ENCODE measurements at places on chromosomes 6 and 20. TPM values are rescaled to one million over a fixed set of nuclear protein-coding genes. Genes with fewer than 3 reads are reported as not detected.

The SLC22A7 gene
- polyA plus RNA-seq = 0.71 TPM

DNA sequence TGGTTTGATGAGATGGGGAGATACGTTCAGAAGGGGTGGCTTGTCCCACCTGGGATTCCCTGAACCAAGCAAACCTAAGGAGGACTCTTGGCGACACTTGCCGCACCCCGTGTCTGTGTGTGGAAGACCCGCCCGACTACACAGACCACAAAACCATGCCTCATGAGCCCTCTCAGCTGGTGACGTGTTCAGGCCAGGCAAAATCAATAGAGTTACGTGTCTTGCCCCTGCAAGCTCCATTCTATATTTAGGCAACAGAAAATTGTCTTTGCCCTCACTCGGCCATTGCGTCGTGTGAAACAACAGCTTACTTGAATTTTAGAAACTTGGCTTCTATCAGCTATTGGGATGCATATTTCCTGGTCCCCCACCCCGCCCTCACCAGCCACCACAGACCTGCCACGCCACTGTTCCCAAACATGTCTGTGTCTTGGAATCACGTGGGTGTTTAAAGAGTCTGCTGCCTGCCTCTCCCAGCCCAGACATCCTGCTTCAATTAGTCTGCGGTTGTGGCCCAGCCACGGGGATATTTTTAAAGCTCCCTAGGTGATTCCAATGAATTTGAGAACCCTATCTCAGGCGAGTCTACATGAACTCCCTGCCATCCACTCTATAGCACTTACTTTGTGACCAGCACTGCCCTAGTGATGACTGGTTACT is 279.2 kb upstream of the EXOC2 start:
- no peak for DNase-seq

DNA sequence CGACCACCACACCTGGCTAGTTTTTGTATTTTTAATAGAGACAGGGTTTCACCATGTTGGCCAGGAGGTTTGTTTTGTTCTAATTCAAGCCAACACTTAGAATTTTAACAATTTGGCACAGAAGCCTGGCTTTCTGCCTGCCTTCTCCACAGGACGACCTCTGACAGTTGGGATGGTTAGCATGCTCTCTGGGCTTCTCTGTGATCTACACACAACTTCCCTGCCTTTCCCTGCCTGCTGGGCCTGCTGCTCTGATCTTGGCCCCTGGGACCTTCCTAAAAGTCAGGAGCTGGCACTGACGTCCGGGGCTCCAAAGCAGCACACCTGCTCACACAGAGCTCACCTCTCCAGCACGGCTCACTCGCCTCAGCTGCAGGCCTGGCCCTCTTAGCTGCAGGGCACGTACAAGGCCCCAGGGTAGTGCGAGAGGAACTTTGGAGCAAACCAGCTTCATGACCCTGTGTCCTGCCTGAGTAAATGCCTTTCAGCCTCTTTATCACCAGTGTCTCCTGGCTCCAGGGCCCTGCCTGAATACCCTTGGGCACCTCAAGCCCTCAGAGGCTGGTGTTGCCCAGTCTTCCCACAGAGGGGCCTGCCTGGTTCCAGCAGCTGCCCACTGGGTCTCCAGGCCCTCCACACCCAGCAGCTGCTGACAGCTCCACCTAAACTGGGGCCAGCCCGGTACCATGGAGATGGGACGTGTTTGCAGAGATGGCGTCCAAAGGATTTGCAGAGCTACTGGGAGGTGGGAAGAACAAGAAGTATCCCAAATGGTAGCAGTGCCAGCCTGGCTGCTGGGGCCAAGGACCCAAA is 96.0 kb downstream of the PSMB1 start:
- DNase-seq = no peak

The PXT1 gene
- polyA plus RNA-seq = 0.53 TPM

GRCh38 chr6:52557389-52558265 is 19.2 kb downstream of the TRAM2 start:
- no peak for DNase-seq

The EDN3 gene
- 7.7 TPM for polyA plus RNA-seq

- no peak for DNase-seq
Observed at GRCh38 chr6:47630587-47630986, 67.8 kb upstream of the ADGRF4 start.

DNA sequence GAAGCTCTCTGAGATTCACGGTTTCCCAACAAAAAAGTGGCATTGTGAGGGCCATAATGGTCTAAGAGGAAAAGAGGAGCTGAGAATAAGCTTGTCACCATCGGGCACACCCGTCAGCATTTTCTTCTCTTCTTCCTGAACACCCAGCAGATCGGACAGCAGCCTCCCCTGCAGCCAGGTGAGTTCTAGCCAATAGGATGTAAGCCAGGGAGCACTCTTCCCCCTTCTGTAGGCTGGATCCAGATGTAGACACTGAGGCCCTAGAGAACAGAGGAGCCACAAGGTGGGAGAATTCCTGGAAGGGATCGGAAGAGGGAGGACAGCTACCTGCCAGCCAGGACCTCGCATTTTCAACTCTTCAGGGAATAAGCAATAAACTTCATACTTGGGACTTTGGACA is 228.0 kb downstream of the SYNDIG1 start:
- DNase-seq = no peak

GRCh38 chr6:70379473-70380013 is 33.8 kb upstream of the FAM135A start:
- DNase-seq = no peak

DNA sequence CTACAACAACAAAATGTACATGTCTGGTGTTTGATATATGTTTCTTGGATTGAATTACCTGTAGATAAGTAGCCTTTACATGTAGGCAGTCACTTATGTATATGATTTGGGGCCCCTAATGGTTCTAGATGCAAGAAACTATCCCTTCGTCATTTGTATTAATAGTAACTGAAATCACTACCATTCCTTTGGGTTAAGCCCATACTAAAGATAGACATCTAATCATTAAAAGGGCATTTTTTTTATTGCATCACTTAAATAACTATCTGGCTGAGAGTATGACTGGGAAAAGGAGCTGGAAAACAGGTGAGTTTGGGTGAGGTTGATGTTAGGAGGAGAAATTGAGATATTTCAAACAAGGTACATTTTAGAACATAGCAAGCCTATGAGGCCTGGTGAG is 213.5 kb upstream of the PLN start:
- no peak for DNase-seq

- DNase-seq = no peak
Observed at GRCh38 chr20:41406353-41406752, 39.7 kb upstream of the EMILIN3 start.

The SIM1 gene
- 0.36 TPM for polyA plus RNA-seq

- DNase-seq = no peak
Observed at GRCh38 chr6:158707120-158707820, 57.4 kb downstream of the SYTL3 start.

GRCh38 chr6:80211286-80211685 is 104.8 kb downstream of the BCKDHB start:
- DNase-seq = no peak

The KHDC1L gene
- 2.0 TPM for polyA plus RNA-seq

The TGM6 gene
- polyA plus RNA-seq = not detected

- peak; percentile 96 for DNase-seq
Observed at GRCh38 chr6:27374824-27375612, 13.5 kb upstream of the ZNF391 start.

The CLIC5 gene
- 6.5 TPM for polyA plus RNA-seq

GRCh38 chr20:51702556-51702955 is 65.6 kb downstream of the ATP9A start:
- DNase-seq = no peak

- no peak for DNase-seq
Observed at GRCh38 chr6:142302421-142303175, 791 bp downstream of the ADGRG6 start.

DNA sequence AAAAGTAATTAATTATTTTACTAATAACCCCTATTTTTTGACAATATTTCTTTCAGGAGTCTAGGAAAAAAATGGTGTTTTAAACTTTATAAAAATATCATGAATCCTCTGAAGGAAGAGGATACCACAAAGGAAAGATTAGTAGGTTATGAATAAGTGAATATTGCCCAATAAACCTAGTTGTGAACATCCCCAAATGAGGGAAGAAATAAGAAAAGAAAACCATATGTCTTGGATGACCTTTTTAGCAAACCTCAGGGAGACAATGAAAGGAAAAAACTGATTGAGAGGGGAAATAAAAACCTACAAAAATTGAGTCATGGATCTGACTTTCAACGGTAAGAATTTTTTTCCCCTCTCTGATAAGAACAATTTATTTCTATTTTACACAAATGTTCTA is 34.4 kb downstream of the TENT5A start:
- no peak for DNase-seq

The EYS gene
- polyA plus RNA-seq = 0.53 TPM

DNA sequence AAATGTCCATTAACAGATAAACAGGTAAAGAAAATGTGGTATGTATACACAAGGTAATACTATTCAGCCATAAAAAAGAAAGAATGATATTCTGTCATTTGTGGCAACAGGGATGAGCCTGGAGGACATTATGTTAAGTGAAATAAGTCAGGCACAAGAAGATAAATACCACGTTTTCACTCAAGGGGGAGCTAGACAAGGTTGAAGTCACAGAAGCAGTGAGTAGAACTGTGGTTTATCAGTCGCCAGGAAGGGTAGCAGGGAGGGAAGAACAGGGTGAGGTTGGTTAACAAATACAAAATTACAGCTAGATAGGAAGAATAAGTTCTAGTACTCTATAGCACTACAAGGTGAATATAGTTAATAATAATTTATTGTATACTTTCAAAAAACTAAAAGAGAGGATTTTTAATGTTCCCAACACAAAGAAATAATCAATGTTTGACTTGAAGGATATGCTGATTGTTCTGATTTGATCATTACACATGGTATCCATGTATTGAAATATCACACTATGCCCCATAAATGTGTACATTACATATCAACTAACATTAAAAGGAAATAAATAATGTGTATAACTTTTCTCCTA is 21.1 kb downstream of the RTN4IP1 start:
- DNase-seq = peak; percentile 26

The PBOV1 gene
- 0.32 TPM for polyA plus RNA-seq

GRCh38 chr6:16354692-16355091 is 116.3 kb downstream of the GMPR start:
- no peak for DNase-seq

The SOX18 gene
- 12.3 TPM for polyA plus RNA-seq

GRCh38 chr20:63394920-63395455 is 33.8 kb upstream of the CHRNA4 start:
- DNase-seq = no peak

DNA sequence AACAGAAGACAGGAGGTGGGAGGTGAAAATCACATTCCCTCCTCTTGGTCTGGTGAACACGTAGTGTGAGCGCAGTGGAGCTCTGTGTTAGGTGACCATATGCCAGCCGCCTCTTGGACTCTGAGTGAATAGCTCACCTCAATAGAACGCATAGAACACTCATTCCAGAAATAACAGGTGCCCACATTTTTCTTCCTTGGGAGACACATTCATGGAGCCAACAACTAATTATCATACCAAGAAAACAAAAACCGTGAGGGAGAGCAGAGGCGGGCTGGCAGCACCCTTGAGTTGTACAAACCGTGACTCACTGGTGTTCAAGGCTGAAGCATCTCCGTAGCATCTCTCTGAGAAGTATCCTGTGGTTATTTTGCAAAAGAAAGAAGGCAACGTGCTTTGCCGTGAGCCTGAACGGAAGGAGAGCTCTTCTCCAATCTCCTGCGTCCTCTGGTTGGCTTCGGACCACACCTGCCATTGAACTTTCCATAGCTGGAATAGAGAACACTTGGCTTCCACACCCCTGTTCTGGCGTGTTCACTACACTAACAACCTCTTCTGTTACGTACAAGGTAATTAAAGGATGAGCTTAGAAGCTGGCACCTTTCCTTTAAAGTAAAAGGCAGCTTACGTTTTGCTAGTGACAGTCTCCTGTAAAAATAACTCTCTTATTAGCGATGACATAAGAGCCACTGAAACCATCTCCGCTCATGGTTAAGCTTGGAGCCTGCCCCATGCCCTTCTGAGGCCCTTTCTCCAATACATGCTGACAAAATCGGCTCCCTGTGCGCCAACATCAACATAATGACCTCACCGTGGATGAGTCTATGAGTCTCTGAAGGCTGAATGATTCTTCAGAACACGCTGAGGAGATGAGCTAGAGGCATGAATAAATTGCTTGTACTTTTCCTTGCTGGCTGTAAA is 30.2 kb upstream of the SGK1 start:
- DNase-seq = no peak

DNA sequence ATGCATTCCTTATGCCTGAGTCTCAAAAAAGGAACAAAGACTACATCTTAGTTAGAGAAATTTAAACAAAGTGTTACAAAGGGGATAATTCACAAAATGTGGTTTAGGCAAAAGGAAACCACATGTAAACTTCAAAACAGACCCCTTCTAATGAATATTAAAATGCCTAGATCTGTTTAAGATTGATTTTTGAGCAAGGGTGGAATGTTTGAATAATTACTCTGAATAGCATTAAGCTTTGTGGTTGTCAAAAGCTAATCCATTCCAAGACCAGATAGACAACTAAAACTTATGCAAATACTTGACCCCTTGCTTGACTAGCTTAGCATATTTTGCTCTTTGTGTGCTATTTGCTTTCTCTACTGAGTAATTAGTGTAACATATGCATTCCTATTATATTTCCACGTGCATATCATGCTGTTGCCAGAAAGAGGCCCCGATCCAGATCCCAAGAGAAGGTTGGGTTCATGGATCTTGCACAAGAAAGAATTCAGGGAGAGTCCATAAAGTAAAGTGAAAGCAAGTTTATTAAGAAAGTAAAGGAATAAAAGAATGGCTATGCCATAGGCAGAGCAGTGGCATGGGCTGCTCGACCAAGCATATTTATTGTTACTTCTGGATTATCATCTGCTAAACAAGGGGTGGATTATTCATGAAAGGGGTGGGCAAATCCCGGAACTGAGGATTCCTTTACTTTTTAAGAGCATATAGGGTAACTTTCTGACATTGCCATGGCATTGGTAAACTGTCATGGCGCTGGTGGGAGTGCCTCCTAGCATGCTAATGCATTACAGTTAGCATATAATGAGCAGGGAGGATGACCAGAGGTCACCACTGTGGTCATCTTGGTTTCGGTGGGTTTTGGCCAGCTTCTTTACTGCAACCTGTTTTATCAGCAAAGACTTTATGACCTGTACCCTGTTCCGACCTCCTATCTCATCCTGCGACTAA is 1193.4 kb upstream of the EYS start:
- DNase-seq = no peak

DNA sequence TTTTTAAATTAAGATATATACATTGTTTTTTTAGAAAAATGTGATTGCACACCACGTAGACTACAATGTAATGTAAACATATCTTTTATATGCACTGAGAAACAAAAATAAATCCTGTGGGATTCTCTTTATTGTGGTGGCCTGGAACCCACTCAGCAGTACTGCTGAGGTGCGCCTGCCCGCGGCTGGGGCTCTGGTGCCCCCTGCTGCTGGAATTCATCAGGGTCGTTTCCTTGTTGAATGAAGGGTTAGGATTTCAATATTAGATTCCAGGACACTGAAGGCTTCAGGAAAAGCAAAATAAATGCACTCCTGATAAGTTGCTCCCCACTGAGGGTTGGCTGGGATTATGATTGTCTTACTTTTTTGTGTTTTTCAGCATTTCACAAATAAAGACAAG is 175.8 kb upstream of the GGTLC1 start:
- DNase-seq = no peak
